ENCODE measurements at places on chromosomes 11 and 22.

DNA sequence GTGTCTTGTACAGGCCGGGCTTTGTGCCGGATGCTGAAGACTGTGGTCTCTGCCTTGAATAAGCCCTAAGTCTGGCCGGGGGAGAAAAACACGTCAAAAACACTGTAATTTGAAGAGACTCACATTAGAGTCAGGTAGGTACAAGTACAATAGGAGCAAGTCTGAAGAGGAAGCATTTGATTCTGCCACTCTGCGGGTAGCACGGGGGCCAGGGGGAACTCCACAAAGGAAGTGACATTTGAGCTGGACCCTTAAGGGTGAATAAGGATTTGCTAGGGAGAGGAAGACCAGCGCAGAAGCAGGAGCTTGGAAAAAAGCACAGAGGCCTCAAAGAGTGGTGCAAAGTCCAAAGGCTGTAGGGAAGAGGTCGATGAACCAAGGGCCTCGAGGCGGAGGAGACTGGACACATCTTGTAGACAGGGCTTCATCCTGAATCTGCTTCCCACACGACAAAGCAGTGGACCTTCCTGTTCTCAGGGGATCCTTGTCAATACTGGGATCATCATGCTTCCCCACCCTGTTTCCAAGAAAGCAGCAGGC, 38.7 kb downstream of the BUD13 start:
- no peak for DNase-seq

- DNase-seq, result no peak
Measured at GRCh38 chr11:19951558-19952115, 208.6 kb downstream of the DBX1 start.

DNA sequence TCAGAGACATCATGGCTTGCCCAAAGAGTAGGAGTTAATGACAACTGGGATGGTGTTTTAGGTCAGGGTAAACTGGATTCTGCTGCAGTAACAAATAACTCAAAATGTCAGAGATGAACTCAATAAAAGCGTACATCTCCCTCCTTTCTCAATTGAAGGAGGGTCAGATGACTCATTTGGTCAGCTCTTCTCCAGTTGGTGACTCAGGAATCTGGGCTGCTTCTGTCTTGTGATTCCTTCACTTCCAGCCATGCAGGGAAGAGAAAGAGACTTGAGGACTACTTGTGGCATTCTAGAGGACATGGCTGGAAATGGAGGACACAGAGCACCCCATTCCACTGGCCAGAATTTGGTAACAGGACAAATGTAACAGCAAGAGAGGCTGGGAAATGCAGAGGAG, 3.2 kb upstream of the SYT13 start:
- DNase-seq, result no peak

GRCh38 chr11:65425105-65425970, 2.7 kb downstream of the NEAT1 start:
- DNase-seq, result peak; percentile 78

GRCh38 chr11:88312628-88313027, 24.9 kb downstream of the CTSC start:
- no peak for DNase-seq

DNA sequence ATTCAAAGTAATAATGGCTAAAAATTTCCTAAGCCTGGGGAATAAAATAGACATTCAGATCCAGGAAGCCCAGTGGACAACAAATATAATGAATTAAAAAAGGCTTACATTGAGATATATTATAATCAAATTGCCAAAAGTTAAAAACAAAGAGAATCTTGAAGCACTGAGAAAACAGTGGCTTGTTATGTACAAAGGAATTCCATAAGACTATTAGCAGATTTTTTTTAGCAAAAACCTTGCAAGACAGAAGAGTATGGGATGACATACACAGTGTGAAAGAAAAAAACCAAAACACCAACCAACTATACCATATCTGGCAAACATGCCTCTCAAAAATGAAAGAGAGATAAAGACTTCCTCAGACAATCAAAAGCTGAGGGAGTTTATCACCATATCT, 20.7 kb downstream of the OR10V1 start:
- no peak for DNase-seq
